Stimulated activated effector memory CD8-positive, alpha-beta T cell treated with anti-CD3 and anti-CD28 coated beads, Interleukin-12 subunit alpha, Interleukin-12 subunit beta, amount 100 ng/mL, for 72 hours (primary cell): ENCODE measurements at places on chromosomes 7 and 10.

GRCh38 chr10:62491597-62491996 is 117.4 kb downstream of the ZNF365 start:
- no peak for DNase-seq

- no peak for DNase-seq
These were observed 716 bp downstream of the SMARCD3 start for GRCh38 chr7:151247611-151248345.

DNA sequence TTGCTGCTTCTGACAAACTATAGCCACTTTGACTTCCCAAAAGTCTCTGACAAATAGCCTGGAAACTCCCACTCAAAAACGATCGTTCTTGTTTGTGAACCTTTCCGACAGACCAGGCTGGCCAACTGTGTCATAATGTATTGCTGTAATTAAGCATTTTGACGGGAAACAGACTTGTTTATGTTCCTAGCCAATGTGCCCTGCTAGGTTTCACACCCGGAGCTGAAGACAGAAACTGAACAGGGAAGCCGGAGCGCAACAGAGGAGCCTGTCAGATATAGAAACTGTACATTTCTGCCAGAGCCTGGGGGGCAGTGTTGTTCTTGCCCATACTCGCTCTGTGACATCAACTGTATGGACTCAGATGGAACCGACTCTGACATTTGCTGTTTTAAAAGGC is 55.3 kb upstream of the C7orf33 start:
- peak; percentile 62 for DNase-seq

- DNase-seq = no peak
These were observed 310.7 kb downstream of the PRKG1 start for GRCh38 chr10:51384971-51385370.

GRCh38 chr7:137694405-137694804 is 152.4 kb downstream of the DGKI start:
- no peak for DNase-seq

DNA sequence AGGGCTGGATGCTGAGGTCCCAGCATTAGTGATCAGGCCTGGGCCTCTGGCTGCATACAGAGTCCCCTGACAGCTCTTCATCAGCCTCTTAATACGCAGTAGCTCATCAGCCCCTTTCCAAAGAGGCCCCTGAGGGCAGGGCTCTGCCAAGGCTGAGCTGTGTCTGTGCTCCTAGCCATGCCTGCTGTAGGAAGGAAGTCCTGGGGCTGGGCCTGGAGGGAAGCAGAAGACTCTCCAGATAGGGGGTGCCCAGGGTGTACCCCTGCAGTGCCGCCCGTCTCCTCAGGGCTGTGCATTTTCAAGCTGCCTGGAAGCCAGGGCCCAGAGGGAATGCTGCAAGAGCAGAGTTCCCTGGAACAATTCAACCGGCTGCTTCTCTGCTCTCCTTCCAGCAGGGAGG is 7.3 kb upstream of the RET start:
- no peak for DNase-seq

GRCh38 chr10:73433538-73433867 is at the start of gene MSS51:
Gene MSS51, minus strand, starts transcription at chr10:73433561. Its CDS starts 5,277 bp downstream, at chr10:73428284.
- no peak for DNase-seq

DNA sequence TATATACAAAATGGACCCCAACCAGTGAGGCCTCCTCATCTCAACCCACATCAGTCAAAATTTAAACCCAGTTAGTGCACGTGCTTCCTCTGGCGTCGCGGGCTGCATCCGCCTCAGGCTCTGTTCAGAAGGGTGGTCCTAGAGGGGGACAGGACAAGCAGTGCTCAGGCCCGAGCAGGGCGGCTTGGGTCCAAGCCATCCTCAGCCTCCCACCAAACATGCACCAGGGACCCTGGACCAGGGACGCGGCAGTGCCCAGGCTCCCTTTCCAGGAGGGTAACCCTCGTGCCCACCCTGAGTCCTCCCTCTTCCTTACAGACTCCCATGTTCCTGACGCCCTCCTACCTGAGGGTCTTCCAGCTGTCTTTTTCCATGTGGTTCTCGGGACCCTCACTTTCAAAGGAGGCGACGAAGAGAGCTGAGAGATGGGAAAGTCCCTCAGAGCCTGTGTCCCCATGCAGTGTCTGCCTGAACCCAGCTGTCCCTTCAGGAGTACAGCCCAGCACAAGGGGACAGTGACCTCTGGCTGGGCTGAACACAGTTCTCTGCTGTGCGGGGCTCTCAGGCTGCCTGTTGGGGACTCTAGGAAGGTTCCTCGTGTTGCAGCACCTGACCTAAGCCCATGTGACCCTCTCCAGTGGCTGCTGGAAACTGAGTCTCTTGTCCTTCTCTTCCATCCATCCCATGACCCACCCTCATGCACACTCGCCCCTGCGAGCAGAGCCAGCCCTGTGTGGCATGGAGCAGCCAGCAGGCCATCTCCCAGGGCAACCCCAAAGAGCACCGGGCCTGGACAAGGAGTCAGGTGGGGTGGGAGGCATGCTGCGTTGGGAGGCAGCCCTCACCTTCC is 58.1 kb downstream of the CSGALNACT2 start:
- peak; percentile 1 for DNase-seq

DNA sequence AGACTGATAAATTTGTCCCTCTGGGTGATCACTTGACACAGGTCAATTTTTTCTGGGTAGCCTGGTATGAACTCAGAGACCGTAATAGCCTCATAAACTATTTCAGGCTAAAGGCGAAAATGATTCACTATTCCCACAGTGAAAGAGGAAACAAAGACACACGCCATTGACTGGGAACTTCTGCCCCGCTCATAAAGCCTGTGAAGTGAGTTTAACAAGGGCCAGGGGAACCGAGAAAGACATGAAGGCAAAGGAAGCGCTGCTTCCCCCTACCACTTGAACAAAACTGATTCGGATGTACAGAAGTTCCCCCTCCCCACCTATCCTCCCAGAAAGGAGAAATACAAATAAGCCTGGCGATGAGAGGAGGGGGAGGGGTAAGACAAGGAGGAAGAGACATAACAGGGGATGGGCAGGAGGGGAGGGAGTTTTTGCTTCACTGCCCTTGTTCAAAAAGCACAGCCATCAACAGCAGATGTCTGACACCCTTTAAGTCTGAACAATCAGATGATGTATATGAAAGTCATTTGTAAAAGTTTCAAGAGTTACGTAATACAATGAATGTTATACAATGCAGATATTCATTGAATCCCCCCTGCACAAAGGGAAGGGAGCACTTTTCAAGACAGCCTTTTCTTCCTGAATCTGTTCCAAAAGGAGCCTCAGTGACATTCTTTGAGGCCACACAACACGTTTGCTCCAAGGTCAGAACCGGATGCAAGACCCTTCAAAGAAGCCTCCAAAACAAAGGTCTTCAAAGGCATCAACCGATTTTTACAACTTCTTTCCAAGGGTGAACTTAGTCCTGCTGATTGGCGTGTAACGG is 734 bp downstream of the ABCB4 start:
- no peak for DNase-seq

- no peak for DNase-seq
These were observed 392.4 kb downstream of the PLXNA4 start for GRCh38 chr7:132183781-132184380.

GRCh38 chr10:109062371-109062770 is 860.9 kb downstream of the XPNPEP1 start:
- no peak for DNase-seq

GRCh38 chr7:149822353-149822943 is 15.7 kb upstream of the ZNF862 start:
- DNase-seq = no peak

- no peak for DNase-seq
These were observed 554.0 kb downstream of the MDFIC start for GRCh38 chr7:115475761-115476385.

- DNase-seq = no peak
These were observed 270.5 kb upstream of the PLPP4 start for GRCh38 chr10:120186506-120186905.

DNA sequence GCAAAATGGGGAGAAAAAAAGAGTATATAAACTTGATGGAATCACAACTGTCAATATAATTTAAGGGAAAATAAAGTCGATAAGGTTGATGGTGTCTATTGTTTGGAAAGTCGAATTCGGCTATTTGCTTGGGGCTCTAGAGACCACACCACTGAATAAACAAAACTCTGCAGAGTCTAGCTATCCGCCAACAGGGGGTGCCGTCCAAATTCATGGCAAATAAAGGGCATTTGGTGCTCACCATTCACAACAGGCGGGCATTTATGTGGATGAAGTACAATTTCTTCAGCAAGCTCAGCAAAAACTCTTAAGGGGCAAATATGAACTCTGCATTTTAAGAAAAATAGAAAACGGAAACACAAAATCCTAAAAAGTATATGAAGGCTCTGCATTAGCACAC is 23.3 kb downstream of the CD36 start:
- DNase-seq = no peak

- DNase-seq = no peak
These were observed 2.3 kb downstream of the MYL10 start for GRCh38 chr7:101626758-101627157.

- DNase-seq = no peak
These were observed 52.3 kb downstream of the GLRX3 start for GRCh38 chr10:130188195-130189175.

DNA sequence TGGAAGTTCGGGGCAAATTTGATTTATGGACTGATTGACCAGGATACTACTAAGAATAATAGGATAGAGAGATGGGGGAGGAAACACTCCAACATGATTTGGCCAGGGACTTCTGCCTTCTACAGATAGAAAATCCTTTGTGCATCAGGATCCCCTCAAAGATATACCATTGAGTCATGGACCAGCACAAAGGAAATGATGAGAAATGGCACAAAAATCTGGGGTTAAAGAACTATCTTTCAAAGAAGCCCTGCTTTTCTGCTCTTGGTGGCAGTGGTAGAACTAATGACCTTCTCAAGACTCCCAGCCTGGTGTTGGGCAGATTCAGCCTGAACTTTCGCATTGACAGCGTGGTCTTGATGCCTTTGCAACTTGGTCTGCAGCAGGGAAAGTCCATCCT is 27.6 kb upstream of the LAMB1 start:
- DNase-seq = no peak

DNA sequence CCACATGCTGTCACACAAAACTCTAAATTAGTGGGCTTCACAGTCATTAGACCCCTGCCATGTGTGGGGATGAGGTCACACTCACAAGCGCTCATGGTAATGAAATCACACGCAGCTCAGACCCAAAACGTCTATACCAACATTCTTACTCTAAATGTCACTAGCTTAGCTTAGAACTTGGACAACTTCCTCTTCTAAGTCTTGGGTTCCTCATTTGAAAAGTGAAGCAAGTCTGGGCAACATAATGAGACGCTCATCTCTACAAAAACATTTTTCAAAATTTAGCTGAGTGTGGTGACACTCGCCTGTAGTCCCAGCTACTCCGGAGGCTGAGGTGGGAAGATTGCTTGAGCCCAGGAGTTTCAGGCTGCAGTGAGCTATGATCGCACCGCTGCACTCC is 92.7 kb upstream of the MACROH2A2 start:
- DNase-seq = no peak

GRCh38 chr7:132425942-132426341 is 150.3 kb downstream of the PLXNA4 start:
- DNase-seq = no peak
